ENCODE measurements at places on chromosomes 2 and 18. TPM values are rescaled to one million over a fixed set of nuclear protein-coding genes. Genes with fewer than 3 reads are reported as not detected.

DNA sequence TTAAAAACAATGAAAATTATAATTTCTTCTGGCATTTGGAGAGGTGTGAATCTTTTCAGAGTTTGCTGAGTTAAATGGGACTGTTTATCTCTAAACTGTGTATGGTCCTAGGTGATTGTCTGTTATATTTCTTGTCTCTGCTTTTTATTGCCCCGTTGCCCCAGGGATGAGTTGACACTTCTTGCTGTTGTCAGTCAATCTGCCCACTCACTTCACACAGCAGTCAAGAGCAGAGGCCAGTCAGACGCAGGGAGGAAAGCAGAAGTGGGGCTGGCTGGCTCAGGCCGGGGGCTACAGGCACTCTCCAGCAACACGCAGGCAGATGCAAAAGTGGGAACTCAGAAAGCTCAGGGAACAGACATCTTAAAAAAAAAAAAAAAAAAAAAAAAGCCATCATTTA lies 365.2 kb downstream of the CLIP4 start:
- DNase-seq, result no peak

GRCh38 chr2:74525717-74526648 lies at the start of gene DQX1:
Gene DQX1, minus strand, starts transcription at chr2:74526231. Its CDS starts 502 bp downstream, at chr2:74525729.
- no peak for DNase-seq

Gene CIB4
- not detected for total RNA-seq

DNA sequence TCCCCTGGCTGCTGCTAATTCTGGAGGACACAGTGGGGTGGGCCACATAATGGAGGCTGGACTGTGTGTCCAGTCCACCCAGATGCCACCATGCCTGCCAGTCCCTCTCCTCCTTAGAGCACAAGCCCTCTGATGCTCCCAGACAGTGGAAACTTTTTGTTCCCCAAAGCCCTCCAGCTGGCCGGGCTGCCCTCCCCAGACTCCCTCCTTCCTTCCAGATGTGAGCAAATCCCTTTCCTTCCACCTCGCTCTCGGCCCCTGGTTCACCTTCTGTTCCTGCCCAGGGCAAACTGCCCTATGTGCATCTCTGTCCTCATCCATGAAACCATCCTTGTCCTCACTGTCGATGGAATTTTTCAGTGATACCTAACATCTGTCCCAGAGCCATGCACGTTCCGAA lies 33.9 kb downstream of the LRRFIP1 start:
- no peak for DNase-seq

Gene CHST9
- total RNA-seq, result not detected

DNA sequence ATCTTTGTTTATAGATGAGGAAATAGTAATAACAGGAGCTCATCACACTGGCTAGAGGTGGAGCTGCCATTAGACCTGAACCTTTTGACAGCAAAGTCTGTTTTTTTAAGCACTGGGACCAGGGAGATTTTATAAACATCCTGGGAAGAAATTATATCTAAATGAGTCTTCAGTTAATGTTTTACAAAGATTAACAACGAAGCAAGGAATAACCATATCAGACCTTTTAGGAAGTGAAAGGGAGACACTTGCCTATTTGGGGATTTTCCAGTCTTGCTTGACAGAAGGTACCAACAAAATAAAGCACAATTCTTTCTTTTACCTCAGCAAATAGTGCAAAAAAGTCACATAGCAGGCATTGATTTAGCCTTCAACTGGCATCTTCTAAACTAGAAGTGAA lies 777.0 kb downstream of the CPS1 start:
- no peak for DNase-seq

DNA sequence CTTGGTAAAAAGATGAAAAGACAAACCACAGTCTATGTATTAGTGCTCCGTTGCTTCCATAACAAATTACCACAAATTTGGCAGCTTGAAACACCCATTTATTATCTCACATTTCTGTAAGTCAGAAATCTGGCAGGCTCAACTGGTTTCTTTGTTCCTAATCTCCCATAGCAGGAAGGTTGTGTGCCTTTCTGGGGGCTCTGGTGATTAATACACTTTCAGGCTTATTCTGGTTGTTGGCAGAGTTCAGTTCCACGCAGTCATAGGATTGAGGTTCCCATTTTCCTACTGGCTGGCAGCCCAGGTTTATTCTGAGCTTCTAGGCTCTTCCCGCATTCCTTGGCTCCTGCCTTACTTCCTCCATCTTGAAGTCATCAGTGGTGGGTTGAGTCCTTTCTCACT lies 189.3 kb downstream of the ANAPC1 start:
- no peak for DNase-seq

Gene EMILIN2
- 37.2 TPM for total RNA-seq

DNA sequence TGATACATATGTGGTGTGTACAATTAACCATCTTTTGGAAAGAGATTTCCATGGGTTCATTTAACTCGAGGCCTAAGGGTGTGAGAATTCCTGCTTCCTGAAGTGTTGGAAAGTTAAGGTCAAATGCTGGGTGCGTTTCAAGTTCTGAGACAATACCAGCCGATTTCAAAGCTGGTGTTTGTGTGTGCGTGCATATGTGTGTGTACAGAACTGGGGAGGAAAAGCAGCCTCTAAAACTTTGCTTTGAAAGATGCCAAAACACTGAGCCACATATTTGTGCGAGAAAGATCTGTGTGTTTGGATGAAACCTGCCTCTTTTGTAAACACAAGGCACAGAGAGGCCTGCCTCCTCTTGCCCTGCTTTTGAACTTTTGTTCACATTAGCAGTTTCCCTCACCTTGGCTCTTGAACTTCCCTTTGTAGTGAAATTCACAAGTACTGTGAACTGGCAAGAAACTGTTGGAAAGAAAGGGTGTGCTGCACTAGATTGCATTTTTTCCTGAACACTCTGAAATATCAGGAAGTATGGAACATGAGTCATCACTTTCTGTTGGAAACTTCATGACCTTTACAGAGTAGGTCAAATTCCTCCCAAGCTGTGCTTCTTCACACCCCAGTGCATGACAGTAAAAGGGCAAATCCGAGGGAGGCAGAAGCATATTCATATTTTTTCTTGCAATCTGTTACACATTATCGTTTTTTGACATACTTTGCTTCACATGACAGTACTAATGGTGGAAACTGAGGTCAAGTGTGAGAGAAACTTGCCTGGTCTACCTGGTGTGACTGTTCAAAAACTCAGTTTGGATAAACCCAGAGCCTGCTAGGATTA lies 20.0 kb upstream of the CAVIN2 start:
- no peak for DNase-seq

GRCh38 chr2:103292573-103292972 lies 530.7 kb downstream of the TMEM182 start:
- no peak for DNase-seq

Gene CPO
- 0.84 TPM for total RNA-seq

Gene SLC40A1
- 48.5 TPM for total RNA-seq

DNA sequence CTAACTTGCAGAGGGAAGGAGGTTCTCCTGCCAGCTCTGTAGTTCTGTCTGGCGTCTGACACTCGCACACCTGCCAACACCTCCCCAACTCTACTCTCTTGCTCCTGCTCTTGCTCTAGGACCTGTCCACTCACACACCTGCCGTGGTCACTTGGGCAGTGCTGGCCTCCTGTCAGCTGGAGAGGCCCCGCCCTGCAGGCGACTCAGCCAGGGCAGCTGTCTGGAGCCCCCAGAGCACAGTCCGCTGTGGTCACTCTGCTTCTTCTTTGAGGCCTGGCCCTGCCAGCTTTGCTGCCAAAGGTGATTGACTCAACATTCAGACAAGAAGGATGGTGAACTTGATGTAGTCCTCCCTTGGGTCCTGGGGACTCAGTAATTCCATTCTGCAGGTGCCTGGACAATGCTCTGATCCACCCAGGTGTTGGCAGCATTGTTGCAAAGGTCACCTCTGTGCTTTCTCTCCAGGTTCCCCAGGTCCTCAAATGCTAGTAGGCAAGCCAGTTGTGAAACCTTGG lies 18.7 kb downstream of the TPO start:
- DNase-seq, result no peak

Gene FIGN
- total RNA-seq, result 10.3 TPM

DNA sequence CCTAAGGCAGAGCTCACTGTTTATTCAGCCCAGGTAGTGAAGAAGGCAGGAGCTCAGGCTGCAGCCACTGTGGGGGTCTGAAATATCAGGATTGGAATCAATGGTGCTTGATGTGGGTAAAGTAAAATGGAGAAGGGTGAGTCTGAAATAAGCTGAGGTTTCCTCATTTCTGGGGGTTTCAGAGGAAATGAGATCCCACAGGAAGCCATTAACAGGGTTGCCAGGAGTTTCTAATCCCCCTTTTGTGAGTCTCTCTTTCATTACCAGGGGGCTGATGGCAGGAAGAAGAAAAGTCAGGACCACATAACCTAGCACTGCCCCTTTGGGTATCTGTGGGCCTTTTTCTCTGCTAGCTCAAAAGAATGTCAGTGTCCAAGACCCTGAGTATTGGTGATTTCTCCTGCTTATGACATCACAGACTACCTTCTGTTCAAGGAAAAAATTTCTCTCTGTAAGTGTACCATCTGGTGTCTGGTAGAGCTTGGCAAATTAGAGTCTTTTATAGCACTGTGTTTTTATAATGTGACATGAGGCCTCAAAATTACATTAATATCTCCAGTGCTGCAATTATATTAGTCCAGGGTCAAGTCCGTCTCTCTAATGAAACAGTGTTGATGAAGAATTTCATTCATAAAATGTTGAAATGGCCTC lies 56.0 kb downstream of the LBH start:
- DNase-seq, result no peak

- DNase-seq, result no peak
Observed at GRCh38 chr2:171531291-171531690, 9.0 kb downstream of the CYBRD1 start.

- DNase-seq, result no peak
Observed at GRCh38 chr2:234437642-234438304, 59.1 kb downstream of the ARL4C start.

DNA sequence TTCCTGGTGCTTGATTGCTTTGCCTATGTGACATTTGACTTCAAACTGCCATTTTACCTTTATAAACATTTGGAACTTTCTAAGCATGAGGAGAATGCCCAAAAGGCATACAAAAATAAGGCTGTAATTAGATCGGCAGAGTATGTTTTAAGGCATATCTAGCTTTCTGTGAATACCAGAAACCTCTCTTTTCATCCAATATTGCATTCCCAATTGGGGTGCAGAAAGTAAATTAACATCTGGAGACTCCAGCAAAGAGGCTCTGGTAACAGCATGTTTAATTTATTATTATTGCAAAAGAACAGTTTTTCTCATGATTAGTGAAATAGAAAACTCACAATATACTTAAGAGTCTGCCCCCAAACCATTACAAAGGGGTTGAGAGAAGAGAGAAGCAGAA lies 32.1 kb downstream of the FRZB start:
- no peak for DNase-seq

- DNase-seq, result no peak
Observed at GRCh38 chr2:233853353-233853752, 982 bp downstream of the HJURP start.

Gene ANTXR1
- total RNA-seq, result 51.9 TPM

DNA sequence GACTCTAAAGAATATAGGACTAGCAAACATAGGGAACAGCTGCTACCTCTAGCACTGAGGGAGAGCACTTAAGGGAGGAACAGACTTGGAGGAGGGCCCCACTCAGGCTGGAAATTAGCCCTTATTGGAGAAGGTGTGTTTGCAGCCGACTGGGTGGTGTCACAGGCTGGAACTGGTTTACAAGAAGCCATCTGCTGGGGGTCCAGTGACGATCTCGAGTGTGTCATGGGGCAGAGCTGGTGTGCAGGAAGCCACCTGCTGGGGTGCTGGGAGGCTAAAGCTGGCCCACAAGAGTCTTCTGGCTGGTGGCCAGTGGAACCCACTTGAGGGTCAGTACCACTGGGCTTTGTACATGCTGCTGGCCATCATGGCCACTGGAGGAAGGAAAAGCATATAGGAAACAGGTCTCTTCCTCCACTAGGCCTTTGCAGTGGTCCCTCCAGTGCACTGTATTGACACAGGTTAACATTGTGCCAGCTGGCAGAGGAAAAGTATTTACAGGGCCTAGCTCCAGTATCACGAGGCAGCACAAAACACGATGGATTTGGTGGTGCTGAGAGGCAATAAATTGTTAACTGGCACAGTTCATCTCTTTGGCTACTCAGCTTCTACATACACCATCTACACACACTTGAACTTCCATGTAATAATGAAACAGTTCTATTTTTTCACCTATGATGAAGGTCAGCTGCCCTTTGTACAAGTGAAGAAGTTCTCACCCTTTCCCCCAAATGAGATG lies 43.6 kb downstream of the MAP3K20 start:
- DNase-seq, result no peak

Gene LINC00305
- not detected for total RNA-seq

GRCh38 chr2:3624059-3624794 lies 29.3 kb downstream of the COLEC11 start:
- peak; percentile 41 for DNase-seq

GRCh38 chr2:54862742-54863141 lies 139.3 kb downstream of the EML6 start:
- no peak for DNase-seq

Gene MAL
- total RNA-seq, result not detected

Gene DUSP19
- total RNA-seq, result 0.67 TPM

DNA sequence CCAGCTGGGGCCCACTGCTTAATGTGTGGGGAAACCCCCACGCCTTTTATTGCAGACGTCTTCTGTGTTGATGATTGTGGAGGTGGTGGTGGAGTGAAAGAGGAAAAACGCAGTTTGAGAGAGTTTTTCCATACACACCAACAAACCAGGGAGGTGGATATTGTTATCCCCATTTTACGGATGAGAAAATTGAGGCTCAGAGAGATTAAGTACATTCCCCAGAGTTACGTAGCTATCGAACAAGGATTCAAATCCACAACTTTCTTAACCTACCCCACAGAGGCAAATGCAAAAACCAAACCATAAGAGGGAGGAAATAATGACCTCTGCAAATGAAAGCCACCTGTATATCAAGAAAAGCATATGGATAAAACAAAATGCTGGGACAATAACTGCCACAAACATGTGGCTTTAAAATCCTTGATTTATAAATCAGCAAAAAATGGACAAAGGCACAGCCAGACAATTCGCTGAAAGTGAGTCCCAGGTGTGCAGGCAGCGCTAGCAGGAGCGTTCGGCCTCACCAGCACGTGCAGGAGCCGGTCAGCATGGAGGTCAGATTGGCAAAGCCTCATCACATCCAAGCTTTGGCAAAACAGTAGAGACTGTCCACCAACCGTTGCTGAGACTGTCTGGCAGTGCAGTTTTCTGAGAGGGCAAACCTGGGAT lies 12.6 kb upstream of the RAB17 start:
- no peak for DNase-seq

- DNase-seq, result no peak
Observed at GRCh38 chr18:78448106-78448505, 531.5 kb upstream of the SALL3 start.

Gene ZC3H6
- total RNA-seq, result 8.8 TPM

Gene ERFE
- 1.5 TPM for total RNA-seq

Gene BMP10
- total RNA-seq, result not detected

DNA sequence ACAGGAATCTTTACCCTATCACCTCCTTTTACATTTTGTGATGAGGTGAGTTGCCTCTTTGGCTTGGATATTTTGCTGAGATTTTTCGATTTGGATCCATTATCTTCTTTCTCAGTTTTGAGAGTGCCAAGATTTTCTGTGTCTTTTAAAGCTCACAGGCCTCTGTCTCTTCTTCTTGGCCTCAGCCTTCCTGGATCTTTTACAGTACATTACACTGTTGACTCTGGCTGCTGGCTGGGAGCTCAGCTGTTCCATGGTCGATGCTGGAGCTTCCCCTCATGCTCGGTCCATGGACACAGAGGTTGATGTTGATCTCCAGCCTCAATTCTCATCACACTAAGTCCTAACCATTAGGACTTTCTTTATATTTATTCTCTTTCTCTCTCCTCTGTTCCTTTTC lies 332.8 kb upstream of the UBE2E3 start:
- DNase-seq, result no peak

Gene OXER1
- total RNA-seq, result 0.84 TPM

Data from mesenteric fat pad (tissue), 1 donor.